Muscle of arm (tissue), 14 donors: ENCODE measurements at places on chromosomes 11 and 22.
A peak's percentile ranks its signal among the peaks of the same experiment; 100 is the strongest.

- no peak for DNase-seq
These were observed 83.7 kb upstream of the DBX1 start for GRCh38 chr11:20243974-20244373.

DNA sequence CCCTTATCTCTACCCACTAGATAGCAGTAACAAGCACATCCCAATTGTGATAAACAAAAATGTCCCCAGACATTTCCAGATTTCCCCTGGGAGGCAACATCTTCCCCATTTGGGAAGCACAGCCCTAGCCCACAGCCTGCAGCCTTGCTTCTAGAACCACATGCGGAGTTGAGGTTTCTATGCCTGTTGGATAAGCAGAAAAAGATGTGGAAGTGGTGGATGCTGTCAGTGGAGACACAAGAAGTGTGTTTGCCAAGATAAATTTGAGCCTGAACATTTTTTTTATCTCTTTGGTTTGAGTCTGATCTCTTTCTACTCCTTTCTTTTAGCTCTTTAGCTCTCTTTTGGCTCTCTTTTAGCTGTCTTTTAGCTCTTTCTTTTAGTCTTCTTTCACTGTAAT lies 884.5 kb downstream of the NTM start:
- DNase-seq: no peak

GRCh38 chr11:32316858-32317642 lies 118.3 kb downstream of the WT1 start:
- no peak for DNase-seq

- no peak for DNase-seq
These were observed 8.5 kb downstream of the BATF2 start for GRCh38 chr11:64987998-64988854.

GRCh38 chr11:17267576-17267975 lies 9.0 kb upstream of the NUCB2 start:
- DNase-seq: no peak

DNA sequence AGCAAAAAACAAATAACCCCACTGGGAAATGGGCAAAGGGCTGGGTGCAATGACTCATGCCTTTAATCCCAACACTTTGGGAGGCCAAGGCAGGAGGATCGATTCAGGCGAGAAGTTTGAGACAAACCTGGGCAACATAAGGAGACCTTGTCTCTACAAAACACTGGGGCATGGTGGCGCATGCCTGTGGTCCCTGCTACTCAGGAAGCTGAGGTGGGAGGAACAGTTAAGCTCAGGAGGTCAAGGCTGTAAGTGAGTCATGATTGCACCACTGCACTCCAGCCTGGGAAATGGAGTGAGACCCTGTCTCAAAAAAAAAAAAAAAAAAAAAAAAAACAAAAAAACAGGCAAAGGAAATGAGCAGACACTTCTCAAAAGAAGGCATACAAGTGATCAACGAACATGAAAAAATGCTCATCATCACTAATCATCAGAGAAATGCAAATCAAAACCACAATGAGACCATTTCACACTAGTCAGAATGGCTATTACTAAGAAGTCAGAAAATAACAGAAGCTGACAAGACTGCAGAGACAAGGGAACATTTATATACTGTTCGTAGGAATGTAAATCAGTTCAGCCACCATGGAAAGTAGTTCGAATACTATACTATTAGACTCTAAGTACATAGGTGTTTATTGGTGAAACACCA lies 48.2 kb upstream of the SMCO4 start:
- no peak for DNase-seq

- DNase-seq: no peak
These were observed 6.0 kb downstream of the CBX6 start for GRCh38 chr22:38866024-38866398.

DNA sequence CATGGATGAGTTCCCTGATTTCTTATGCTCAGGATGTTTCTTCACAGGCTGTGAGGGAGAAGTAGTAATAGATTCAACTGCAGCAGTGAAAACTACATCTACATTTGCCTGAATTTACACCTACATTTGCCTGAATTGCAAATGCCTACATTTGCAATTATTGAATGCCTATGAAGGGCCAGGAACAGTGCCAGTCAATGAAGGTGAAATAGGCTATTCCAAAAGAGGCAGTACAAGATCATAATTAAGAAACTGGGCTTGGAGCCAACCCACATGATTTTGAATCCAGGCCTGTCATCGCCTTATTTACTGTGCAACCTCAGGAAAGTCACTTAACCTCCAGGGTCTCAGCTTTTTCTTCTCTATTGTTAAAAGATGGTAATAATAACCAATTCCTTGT lies 1353.3 kb downstream of the FAM181B start:
- DNase-seq: no peak

GRCh38 chr22:30282616-30283046 lies 6.7 kb downstream of the CASTOR1 start:
- DNase-seq: no peak

- peak; percentile 82 for DNase-seq
These were observed at the start of gene NLRX1 for GRCh38 chr11:119168471-119169281. Gene NLRX1 (plus strand): TSS chr11:119168725. CDS start chr11:119171404, 2,679 bp downstream.

DNA sequence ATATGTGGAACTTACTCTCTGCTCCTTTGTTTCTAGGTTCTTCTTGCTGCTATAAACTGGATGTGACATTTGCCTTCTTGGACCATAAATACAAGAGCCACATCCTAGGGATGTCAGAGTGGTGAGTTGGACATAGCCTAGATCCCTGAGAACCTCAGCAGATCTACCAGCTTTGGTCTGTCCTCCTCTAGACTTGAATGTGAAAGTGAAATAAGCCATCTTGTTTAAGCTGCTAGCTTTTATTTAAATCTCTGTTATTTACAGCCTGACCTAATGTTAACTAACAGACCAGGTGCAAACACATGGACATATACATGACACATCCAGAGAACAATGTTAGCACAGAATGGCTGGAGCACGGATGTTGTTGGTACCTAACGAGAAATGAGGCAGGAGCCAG lies 36.0 kb downstream of the SLN start:
- DNase-seq: no peak

DNA sequence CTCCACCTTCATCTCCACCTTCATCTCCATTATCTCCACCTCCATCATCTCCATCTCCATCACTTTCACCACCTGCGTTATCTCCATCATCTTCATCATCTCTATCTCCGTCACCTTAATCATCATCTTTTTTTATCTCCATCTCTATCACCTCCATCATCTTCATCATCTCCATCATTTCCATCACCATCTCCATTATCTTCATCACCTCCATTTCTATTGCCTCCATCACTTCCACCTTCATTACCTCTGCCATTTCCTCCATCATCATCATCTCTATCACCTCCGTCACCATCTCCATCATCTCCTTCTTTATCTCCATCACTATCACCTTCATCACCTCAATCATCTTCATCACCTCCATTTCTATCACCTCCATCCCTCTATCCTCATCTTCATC lies 573.5 kb downstream of the TBC1D22A start:
- no peak for DNase-seq

DNA sequence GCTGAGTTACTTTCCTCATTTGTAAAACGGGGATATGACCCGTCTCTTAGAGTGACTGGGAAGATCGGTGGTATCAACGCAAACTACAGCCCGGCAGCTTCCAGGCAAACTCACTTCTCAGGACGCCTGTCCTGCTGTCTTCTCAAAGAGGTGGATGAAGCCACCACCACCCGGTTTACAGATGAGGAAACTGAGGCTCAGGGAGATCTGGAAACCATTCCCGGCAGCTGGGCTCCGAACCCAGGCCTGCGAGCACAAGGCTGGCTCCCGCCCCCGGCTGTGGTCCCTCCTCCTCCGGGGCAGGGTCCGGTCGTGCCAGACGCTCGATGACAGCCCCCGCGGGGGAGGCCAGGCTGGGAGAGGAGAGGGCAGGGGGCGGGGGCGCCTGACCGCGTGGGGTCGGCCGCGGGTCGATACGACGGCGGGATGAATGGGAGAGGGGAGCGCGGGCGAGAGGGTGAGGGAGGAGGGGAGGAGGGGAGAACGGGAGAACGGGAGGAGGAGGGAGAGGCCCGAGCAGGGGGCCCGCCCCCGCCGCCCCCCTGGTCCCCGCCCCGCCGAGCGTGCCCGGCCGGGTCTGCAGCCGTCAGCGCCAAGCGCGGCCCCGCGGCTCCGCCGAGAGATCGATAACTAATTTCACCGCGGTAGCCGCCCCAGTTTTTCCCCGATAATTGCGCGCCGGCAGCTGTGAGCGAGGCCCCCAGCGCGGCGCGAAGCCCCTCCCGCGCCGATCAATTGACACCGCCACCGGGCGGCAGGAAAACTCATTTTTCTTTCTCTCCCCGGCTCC lies 14.0 kb downstream of the IGLL1 start:
- no peak for DNase-seq

GRCh38 chr11:101835506-101836063 lies 79.2 kb upstream of the CEP126 start:
- DNase-seq: no peak

DNA sequence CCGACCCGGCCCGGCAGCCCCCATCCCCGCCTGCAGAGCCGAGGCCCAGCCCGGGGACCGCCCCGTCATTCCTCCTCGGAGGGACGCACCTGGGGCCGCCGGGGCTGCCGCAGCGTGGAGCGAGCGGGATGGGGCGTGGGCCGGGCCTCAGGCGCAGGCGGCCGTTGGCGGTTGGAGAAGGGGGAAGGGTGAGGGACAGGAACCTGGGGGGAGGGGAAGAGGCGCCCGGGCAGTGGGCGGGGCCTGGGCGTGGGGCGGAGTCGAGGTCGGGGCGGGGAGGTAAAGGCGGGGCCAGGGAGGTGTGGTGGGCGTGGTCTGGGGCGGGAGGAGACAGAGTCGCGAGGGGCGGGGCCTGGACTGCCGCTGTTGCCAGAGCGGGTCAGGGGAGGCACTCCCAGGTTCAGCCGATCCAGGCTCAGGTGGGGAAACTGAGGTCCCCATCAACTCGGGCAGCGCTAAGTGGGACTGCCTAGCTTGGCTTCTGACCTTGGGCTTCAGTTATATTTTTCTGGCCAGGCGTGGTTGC lies at the start of gene TESMIN:
TESMIN (minus strand) TSS at position 190 of the 526 bp plus-strand sequence. CDS start 860 bp downstream, outside the sequence.
- peak; percentile 40 for DNase-seq

GRCh38 chr11:59802639-59803176 lies 7.9 kb downstream of the MRPL16 start:
- DNase-seq: peak; percentile 66

DNA sequence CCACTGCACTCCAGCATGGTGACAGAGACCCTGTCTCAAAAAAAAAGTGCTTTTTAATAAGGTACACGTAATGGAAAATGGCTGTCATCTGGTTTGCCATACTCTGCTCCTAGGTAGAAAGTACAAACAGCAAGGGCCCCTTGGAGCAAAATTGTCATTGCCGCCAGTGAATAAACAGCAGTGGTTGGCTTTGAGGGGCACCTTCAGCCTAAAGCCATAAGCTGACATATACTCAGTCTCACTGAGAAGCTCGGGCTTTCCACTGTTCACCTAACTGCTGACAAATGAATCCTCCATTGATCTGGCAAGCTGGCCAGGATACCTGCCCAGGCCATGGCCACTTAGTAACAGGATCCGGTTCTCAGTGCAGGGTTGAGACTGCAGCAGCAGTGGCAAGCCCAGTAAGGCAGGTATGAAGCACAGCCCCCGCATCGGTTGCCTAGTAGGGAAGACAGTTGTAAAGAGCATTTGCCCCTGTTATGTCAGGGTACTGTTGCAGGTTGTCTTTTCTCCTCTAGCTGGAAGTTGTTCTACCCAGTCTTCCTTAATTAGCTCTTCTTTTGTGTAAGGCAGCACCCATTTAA lies 38.8 kb downstream of the MARK2 start:
- no peak for DNase-seq

DNA sequence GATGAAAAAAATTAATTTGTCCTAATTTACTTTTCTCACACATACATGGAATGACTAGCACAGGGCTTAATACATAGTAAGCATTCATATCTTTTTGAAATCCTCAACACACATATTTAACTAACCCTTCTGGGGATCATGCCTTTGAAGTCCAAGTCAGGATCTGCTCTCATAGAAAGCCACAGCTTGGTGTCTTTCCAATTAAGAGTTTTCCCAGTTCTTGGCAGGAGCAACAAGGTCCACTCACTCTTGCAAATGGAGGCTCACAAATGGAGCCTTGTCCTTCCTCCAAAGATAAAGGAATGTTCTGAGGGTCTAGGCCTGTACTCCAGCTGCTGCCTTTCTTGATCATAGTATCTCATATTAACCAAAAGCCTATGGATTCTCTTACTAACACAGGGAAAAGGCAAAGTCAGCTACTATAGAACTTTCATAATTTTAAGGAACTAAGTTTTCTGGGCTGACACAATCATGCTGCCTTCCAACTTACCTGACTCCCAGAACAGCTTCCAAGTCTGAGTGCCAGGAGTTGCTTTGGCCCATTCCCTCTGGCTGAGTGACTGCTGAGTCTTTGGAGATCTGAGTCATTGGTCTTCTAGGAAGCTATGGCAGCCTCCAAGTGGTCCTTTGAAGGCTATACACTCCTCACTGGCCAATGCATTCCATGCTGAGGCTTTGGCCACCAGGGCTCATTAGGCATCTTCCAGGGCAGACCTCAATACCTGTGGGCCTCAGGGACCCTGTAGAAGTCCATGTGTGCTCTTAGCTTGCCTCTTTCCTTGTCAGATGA lies 25.8 kb upstream of the NUCB2 start:
- no peak for DNase-seq

- DNase-seq: no peak
These were observed 20.2 kb upstream of the TREH start for GRCh38 chr11:118699506-118700220.

GRCh38 chr22:50551160-50551752 lies 5.6 kb downstream of the KLHDC7B start:
- no peak for DNase-seq

DNA sequence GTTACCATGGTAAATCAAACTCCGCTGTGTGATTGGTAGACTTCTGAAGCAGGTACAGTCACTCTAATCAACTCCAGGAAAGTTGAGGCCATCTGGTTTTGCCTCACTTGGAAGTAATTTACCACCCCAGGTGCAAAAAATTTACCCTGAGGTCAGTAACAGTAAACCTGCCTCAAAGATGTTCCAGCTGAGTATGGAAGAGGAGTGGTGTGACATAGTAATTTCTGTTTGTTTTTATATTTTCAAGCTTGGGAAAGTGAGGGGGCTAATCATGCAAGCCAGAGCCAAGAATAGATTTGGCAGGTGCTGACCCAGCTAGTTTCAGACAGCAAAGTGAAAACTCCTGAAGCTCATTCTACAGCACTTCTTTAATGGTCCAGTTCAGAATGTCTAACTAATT lies 691.6 kb downstream of the NTM start:
- DNase-seq: no peak

- no peak for DNase-seq
These were observed 47.7 kb upstream of the SC5D start for GRCh38 chr11:121244884-121245283.

DNA sequence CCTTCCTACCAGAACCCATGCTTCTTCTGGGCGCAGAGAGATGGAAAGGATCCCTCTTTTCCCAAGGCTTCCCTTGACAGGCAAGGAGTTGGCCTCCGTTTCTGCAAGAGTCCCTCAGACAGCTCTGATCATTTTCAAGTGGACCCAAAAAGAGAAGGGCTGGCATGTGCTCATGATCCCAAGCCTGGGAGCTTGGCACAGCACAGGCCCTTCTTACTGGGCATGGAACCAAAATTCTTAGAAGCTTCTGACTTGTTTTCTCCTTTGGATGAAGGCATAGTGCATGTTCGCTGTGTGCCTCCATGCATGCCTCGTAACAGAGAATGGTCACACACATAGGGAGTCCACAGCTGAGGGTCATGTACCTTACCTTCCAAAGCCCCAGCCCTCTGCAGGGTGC lies 449.6 kb downstream of the MIAT start:
- DNase-seq: no peak
